Osteoblast (primary cell): ENCODE measurements at places on chromosomes 4 and X.
A peak's percentile ranks its signal among the peaks of the same experiment; 100 is the strongest.

DNA sequence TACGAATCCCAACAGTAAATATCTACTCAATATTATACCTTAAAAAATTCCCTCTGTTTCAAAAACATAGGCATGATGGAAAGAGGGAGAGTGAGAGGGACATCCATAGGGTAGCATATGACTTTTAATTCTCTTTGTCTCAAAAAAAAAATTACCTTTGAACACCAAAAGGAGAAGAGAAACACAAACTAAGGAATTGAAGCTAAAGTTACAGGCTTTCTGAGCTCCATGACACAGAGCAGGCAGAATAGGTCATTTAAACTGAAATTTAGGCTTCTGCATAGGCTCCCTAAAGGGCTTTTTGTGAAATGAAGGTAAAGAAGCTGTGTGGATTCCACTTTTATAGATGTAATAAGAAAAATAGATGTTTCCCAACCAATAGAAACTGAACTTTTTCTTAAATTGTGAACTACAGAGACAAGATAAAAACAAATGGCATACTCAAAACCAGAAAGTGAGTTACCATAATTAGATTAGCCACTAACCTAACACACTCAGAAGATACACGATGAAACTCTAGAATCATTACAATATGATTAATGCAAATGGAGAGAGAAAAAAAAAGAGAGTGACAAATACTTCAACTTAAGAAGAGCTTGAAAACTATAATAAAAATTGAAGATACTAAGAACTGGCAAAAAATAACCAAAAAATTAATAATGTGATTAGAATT is 584.6 kb downstream of the GABRG1 start:
- DNase-seq: no peak

- DNase-seq: no peak
These were observed 30.0 kb upstream of the HUWE1 start for GRCh38 chrX:53716328-53717088.

- peak; percentile 14 for DNase-seq
These were observed 126.0 kb downstream of the EMCN start for GRCh38 chr4:100391863-100392262.

DNA sequence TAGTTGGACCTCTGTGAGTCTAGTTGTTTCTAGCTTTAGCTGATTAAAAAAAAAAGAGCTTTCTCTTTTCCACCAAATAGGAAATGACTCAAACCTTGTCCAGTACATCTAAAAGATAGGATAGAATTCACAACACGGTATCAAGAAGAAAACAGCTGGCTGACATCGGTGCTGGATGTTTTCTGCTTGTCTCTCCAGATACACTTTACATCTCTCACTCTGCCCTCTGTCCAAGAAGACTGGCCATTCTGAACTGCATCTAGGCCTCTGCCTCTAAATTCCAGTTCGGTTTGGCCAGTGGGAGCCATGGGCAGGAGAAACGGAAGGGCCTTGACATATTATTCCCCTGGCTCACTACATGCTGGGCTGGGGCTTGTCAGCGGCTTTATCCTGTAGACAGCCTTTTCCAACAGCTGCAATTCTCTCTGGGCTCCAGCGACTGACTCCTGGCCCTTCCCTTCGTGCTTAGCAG is 57.3 kb upstream of the SHISA3 start:
- no peak for DNase-seq

DNA sequence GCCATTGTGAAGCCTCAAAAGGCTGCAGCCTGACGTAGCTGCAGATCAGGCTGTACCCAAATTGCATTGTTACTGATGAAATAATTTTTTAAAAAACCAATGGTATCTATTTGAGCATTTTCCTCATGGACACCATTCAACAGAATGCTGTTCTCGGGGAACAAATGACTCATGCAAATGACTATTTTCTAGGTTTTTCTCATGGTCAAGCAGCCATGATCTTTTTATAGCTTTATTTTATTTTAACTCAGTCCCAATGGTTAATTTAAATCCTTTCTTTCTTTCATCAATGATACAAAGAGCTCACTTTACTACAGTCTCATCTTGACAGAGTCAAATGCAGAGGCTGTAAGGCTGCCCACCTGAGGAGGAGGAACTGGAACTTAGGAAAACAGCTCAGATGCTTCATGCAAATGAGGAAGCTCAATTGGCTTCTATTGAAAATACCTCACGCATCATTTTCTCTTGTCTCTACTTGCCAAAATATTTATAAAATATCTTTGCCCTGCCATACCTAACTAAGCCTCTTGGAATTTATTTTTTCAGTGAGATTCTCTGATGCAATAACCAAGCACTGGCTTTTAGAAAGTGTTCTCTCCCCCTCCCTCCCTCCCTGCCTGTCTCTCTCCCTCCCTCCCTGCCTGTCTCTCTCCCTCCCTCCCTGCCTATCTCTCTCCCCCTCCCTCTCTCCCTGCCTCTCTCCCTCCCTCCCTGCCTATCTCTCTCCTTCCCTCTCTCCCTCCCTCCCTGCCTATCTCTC is 81.0 kb downstream of the SORBS2 start:
- DNase-seq: no peak

DNA sequence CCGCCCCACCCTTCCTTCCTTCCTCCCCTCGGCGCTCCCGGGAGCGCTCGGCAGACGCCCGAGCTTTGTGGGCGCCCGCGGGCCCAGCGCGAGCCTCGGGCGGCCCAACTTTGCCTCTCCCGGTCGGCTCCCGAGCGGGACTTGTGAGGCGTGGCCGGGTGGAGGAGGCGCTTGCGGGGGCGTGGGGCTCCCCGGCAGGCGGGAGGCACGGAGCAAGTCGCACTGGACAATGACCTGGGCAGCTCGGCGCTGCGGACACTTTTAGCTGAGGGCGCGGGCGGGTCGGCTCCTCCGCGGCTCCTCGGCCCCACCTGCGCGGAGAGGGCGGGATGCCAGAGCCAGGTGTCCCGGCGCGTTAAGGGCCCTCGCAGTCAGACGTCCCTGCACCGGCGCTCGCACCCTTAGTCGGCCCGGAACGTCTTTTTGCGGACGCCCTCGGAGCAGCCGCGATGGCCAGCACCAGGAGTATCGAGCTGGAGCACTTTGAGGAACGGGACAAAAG is 385 bp downstream of the DCLK2 start:
- DNase-seq: peak; percentile 92

GRCh38 chr4:55979562-55979961 is 30.8 kb downstream of the CEP135 start:
- no peak for DNase-seq

DNA sequence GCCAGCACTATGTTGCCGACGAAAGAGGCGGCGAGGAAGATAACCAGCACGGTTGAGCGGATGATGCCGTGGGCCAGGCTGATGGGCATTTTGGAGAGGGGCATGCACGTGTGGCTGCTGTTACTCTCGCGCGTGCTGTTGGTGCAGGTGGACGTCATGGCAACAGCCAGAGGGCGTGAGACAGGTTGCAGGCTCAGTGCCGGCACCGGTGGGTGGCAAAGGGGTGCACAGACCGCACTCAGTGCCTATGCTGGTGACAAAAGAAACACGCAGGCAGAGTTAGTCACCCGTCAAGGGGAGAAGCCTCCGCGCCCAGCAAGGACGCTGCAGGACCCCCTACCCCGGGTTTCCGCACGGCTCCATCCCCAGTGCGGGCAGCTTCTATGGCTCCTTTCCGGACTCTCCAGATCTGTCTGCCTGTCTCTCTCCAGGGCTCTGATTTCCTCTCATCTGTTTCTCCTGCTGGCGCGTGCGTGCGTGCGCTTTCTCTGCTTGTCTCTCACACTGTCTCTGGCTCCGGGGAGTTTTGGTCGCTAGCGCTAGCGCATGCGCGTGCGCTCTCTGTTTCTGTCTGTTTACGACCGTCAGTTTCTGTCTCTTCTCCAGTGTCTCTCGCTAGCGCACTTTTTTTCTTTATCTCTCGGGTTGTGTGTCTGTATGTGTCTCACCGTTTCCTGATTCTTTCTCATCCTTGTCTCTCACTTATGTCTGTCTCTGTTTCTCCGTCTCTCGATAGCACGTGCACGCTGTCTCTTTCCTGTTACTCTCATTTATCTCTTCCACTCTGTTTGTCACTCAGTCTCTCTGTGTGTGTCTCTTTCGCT is 2.1 kb downstream of the GPR101 start:
- peak; percentile 87 for DNase-seq

GRCh38 chrX:132488819-132489577 is at the start of gene MBNL3:
Gene MBNL3, minus strand, starts transcription at chrX:132489038. Its CDS starts 49,427 bp downstream, at chrX:132439611.
- peak; percentile 79 for DNase-seq

GRCh38 chr4:42482516-42483327 is 85.4 kb downstream of the SHISA3 start:
- DNase-seq: no peak

- no peak for DNase-seq
These were observed 388.9 kb downstream of the PPARGC1A start for GRCh38 chr4:23500894-23501449.
